ENCODE measurements at places on chromosomes 2 and 18.

DNA sequence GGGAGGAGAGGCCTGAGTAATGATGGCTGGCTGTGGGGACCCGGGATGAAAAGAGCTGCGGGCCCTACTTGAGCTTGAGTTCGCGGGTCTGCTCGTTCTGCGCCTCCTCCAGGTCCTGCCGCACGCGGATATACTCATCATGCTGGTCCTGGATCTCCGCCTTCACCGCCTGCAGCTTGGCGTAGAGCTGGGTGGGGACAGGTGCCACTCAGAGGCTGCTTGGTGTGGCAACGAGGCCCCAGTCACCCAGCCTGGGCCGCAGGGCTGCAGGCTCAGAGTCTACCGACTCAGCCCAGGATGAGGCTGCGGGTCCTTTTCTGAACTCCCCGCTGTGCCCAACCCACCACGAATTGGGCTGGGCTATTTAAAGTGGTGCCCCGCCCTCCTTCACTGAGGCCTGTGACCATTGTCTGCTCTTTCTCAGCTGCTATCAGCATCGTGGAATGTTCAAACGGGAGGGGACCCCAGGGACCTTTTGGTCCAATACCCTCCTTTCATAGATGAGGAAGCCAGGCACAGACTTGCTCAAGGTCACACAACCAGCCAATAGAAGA lies 28.0 kb downstream of the KIF3C start:
- DNase-seq: no peak

DNA sequence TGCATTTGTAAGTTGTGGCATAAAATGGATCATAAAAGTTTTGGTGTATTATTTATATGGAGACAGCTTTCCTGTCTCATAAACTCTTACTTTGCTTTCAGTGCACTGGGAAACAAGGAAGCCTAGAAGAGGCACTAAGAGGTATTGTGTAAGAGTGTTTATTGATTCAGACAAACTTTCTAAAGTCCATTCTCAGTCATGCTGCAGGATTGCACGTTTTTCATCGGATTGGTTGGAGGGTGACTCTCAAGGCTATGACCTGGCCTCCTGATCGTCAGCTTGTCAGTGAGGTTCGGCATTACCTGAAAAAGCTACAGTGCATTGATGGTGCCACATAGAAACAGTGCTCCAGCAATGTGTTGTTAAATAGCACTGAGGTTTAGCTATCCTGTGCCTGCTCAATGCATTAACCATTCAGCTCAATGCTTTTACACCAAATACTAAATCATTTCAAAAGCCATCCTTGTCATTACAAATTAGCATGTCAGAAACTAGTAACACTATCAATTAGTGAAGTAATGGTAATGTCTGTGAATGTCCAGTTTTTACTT lies 545.5 kb downstream of the CBLN2 start:
- no peak for DNase-seq

DNA sequence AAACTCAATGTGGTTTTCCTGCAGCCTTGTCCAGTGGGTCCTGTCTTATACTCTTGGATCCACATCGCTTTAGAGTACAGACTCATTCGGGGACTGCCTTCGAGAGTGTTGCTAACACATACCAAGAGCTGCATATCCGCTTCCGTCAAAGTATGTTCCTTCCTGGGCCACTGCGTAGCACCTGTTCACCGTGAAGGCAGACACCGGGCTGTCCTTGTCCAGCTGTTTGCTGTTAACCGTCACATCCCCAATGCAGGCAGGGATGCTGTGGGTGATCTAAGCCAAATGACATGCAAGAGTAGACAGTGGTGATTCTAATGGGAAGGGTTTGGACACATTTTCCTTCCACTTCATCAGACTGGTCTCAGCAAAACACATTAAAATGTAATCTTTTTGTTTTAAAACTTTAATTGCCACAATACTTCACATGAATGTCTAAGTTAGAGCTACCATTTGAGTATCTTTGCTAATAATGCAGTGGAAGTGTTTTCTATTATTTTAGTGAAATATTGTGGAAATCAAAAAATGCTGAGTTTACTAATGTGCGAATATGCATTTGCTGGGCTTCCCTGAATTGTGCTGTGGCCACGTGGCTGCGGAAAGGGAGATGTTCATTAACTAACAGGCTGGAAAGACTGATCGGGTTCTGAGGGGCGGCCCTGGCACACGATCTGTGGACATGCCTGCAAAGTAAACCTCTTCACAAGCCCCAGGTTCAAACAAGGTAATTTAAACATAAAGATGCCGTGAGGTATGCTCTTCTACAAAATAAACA lies 169.1 kb downstream of the LAMA1 start:
- no peak for DNase-seq

GRCh38 chr2:105627534-105627933 lies 117.2 kb upstream of the NCK2 start:
- DNase-seq: no peak

GRCh38 chr18:36089001-36089400 lies 21.6 kb upstream of the RPRD1A start:
- DNase-seq: no peak

DNA sequence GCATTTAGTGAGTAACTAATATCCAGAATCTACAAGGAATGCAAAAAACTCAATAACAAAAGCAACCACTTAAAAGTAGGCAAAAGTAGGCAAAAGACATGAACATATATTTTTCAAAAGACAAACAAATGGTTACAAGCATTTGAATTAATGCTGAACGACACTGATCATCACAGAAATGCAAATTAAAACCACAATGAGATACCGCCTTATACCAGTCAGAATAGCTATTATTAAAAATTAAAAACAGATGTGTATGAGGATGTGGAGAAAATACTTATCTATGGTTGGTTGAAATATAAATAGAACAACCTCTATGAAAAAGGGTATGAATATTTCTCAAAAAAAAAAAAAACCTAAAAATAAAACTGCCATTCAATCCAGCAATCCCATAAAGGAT lies 51.7 kb downstream of the SNTG2 start:
- no peak for DNase-seq

- no peak for DNase-seq
These were observed 339 bp downstream of the ACAA2 start for GRCh38 chr18:49813069-49813318.

GRCh38 chr2:238314576-238314975 lies 5.7 kb upstream of the TRAF3IP1 start:
- DNase-seq: no peak

DNA sequence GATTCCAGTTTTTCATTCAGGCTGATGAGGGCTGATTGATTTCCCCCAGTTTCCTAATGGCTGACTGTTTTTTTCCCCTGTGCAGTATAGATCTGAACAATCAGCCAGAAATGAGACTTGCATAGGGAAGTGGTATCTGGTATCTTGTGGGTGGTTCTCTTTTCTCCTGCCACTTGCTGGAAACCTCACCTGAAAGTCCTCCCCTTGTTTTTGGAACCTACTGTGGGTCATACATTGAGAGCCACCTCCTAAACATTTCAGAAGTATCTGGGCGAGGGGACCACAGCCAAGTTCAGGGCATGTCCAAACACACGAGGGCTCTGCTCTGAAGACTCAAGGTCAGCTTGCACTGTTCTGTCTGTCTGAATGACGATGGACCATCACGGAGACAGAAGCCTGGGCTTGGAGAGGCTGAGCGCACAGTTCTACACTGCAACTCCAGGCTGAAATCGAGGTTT lies 19.3 kb downstream of the ALPK2 start:
- no peak for DNase-seq

- no peak for DNase-seq
These were observed 27.4 kb upstream of the VRK2 start for GRCh38 chr2:58019229-58019628.

DNA sequence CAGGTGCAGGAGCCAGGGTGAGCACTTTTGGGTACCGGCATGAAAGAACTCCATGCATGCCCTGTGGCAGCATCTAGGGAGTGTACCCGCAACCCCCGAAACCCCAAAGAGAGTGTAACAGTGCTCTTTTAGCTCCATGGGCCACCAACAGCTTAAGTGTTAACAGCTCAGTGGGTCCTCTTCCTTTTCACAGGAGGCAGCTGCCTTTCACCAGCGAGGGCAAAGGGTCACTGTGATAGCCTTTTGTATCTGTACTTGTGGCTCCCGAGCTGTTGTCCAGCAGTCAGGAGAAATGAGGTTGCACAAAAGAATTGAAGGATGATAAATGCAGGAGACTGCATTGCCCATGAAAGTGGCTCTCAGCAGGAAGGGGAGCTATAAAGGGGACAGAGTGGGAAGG lies 1166.3 kb upstream of the ACVR2A start:
- no peak for DNase-seq

- DNase-seq: peak; percentile 63
These were observed 108.8 kb downstream of the B3GNT2 start for GRCh38 chr2:62304429-62305417.

- no peak for DNase-seq
These were observed 118.2 kb downstream of the ZNF516 start for GRCh38 chr18:76376668-76377358.

- no peak for DNase-seq
These were observed 75.6 kb downstream of the MBP start for GRCh38 chr18:77057006-77057395.

DNA sequence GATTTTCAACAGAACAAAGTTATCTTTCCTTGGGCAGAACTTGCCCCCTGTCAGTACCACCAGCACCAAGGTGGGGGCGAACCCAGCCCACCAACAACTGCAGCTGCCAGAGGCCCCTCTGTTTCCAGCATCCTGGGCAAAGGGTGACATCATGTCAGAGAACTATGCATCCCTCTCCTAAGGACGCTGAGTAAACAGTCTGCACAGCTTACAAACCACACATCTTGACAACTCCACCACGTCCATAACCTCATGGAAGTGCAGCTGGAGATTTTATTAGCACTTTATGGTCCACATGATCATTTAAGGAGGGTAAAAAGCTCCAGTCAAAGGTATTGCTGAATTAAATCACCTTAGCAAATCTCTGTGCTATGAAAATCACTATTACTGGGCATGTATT lies 40.4 kb downstream of the PIEZO2 start:
- DNase-seq: no peak

DNA sequence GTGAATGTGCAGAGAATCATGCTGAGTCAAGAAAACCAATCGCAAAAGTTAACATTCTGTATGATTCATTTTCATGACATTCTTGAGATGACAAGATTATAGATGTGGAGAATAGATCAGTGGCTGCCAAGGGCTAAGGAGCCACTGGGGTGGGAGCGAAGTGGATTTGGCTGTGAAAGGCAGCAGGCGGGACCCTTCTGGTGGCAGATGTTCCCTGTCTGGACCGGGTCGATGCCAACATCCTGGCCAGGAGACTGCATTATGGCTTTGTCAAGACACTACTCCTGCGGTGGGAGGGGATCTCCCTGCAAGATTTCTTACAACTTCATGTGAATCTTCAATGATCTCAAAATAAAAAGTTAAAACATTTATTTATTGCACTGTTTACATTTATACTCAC lies 427.9 kb downstream of the GALR1 start:
- no peak for DNase-seq

- DNase-seq: no peak
These were observed 26.8 kb upstream of the LDLRAD4 start for GRCh38 chr18:13191779-13192178.

DNA sequence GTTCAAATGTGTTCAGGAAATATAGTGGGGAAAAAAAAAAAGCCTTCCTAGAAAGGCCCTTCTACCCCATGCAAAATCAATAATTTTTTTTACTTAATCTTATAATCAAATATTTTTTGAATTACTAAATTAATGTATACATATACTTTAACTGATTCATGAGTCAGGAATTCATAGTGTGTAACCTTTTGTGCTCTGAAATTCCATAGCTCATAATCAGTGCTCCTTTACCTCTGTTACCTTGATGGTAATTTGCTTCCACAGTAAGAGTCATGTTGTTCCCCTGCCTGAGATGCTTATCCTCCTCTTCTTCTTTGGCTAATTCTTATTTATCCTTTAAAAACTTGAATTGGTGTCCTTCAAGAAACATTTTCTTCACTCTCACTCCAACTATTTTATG lies 414.2 kb downstream of the THSD7B start:
- no peak for DNase-seq

DNA sequence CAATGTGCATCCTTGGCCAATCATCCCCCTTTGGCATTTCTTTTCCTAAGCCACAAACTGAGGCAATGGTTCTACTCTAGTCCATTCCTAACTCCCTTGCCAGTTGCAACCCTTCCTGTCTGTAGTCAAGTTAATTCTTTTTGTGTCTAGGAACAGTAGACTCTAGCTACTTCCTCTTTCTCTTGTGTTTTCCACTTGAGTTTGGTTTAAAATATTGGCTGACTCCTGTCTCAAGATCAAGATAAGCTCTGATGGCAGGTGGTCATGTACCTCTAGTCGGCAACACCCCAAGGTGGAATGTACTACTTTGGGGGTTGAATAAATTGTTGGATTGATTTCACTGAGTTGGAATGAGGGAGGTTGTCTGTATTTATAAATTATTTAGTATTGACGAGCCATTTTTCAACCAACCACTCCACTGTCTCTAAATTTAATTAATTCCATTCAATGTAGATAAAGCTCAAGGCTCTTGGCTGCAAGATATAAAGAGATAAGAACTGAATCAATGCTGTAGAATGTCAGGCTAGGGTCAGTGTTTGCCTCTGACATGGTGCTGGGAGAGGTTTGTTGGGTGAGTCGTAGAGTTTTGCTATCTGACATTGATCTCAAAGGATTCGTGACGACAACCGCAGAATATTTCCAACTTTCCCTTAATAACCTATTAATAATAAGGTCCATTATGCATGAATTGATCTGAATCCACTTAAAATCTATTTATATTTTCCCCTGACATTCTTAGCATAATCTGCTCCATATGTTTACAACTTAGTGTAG lies 188.7 kb upstream of the APCDD1 start:
- no peak for DNase-seq

DNA sequence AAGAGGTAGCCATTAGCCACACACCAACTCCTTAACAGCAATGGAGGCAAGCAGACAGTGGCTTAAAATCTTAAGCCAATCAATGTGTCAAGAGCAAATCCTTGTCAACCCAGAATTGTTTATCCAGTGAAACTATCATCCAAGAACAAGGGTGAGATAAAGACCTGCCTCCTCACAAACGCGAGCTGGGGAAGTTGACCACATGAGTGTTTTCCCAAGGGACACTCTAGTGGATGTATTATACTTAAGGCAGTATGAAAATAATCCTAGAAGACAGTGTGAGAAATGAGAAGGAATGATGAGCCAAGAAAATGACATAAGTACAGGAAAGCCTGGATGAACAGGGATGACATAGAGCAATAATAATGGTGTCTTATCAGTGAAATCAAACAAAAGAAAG lies 209.6 kb downstream of the TWIST2 start:
- no peak for DNase-seq

DNA sequence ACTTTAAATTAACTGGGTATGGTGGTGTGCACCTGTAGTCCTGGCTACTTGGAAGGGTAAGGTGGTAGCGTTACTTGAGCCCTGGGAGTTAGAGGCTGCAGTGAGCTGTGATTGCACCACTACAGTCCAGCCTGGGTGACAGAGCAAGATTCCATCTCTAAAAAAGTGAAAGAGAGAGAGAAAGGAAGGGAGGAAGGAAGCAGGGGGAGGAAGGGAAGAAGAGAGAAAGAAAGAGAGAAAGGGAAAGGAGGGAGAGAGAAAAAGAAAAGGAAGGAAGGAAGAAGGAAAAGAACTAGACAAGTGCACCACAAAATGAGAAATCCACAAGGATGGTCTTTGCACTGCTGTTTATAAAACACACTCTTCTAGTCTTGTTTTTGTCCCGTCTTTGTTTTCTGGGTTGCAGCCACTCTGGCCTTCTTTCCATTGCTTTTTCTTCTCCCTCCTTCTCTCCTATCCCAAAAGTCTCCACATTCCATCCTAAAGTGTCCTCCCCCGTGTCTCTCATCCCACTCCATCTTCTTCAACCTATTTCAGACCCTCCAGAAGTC lies 32.0 kb downstream of the PKDCC start:
- no peak for DNase-seq

GRCh38 chr2:33719067-33719466 lies 120.0 kb upstream of the FAM98A start:
- no peak for DNase-seq

All from activated naive CD8-positive, alpha-beta T cell treated with anti-CD3 and anti-CD28 coated beads, Interleukin-2, amount 10 ng/mL, durations not matched to agents 7 days and 5 days (primary cell).